Inflammatory macrophage treated with lipopolysaccharide for 1 hour (primary cell): ENCODE measurements at places on chromosomes 7 and 10.

GRCh38 chr7:72538856-72539255, 126.7 kb upstream of the CALN1 start:
- DNase-seq = no peak

DNA sequence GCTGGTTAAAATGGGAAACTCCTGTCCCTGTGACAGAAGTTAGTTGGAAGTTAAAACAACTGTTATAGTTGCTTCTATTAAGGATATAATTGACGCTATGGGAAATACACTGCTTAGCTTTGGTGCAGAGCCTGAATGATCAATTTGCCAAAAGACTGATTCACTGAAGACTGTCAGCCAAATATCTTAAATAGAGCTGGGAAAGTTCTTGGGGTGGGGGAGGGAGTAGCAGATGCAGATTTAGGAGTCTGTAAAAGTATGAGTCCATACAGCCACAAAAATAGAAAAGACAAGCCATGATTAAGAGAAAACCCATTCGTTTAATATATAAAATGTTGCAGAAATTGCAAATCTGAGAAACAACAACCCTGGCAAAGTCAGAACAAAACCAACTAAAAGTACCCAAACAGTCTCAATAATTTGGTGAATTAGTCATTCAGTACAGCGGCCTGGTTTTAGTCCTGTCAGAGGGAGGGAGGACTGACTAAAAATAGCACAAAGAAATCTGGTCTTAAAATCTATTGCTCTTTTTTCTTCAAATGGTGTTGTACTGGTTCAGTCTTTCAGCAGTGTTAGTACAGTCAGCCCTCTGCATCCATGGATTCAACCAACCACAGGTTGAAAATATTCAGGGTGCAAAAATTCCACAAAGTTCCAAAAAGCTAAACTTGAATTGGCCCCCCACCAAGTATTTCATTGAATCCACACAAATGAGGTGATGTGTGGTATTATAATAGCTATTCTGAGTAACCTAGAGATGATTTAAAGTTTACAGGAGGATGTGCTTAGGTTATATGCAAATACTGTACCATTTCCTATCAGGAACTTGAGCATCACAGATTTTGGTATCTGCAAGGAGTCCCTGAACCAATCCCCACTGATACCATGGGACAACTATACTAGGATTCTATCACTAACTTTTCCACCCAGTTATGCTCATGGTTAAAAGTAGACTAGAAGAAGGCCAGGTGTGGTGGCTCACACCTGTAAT, 30.0 kb downstream of the STK17A start:
- DNase-seq = no peak

GRCh38 chr7:50332241-50333165, 28.0 kb downstream of the IKZF1 start:
- no peak for DNase-seq

- DNase-seq = no peak
These were observed 71.7 kb downstream of the TAF3 start for GRCh38 chr10:7889947-7890542.

GRCh38 chr10:58307676-58308075, 27.1 kb upstream of the UBE2D1 start:
- DNase-seq = no peak

GRCh38 chr10:84341538-84341856, 13.1 kb downstream of the CCSER2 start:
- no peak for DNase-seq

DNA sequence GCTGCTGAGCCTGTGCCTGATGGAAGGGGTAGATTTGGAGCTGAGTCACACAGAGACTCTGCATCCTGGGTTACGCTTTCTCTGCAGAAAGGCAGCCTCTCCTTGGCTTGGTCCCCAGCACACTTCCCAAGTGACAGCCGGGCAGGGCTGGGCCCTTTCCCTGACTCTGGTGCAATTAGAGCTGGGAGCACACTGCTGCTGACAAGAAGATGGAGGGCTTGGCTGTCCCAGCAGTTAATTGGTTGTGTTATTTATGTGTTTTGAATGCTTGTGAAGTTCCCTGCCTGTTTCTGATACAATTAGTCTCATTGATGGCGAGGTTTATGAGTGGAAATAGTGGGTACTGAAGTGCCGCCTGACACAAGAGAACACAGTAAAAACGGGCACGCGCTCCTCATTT, 123.6 kb downstream of the TCERG1L start:
- DNase-seq = no peak

GRCh38 chr7:1856888-1857441, 186.9 kb downstream of the ELFN1 start:
- no peak for DNase-seq

DNA sequence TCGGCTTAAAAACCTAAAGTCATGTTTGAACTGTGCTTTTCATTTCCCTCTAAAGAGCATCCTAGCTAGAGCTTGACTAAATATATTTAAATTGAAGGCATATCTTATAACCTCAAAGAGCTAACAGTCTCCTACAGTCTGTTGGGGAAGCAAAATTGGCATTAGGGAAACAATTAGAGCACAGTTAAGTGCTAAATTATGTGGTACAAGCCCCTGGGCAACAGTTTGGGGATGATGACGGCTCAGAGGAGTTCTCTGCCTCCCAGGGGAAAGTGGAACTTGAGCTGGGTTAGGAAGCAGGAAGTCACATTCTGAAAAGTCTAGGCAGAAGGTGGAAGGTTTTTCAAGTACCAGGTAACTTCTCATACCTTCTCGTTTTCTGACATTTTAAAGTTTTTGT, 18.6 kb upstream of the GOT1 start:
- no peak for DNase-seq

- DNase-seq = no peak
These were observed 152.6 kb downstream of the CAMK1D start for GRCh38 chr10:12501841-12502525.
